ENCODE measurements at places on chromosomes 2 and 18.

GRCh38 chr18:57427429-57428201 lies 7.6 kb upstream of the ONECUT2 start:
- no peak for DNase-seq

- no peak for DNase-seq
These were observed 478.2 kb downstream of the ARHGAP15 start for GRCh38 chr2:143607231-143608062.

DNA sequence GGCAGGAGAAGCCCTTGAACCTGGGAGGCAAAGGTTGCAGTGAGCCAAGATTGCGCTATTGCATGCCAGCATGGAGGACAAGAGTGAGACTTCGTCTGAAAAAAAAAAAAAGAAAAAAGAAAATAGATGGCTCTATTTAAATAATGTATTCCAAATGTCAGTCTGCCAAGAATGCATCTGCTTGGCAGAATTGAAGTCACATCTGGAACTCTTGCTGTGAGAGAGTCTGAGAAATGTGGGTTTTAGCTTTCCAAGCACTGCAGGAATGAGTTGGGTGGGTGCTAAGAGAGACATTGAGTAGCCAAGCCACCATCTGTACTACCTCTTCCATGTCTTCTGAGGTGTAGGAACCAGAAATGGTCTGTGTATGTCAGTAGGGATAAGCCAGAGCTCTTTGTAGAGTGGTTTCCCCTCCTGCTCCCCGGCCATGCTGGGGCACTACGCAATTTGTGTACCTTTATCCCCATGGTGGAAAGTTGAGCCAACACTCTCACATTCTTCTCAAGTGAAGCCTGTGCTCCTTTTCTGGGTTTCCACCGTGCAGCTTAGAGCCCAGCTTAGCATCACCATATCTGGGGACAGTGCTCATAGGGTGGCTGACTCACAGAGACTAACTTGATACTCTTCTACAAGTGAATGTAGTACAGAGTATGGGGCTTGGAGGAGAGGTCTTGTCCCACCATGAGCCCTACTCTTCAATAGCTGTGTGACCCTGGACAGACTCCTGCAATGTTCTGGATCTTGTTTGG lies 25.3 kb downstream of the IL1F10 start:
- no peak for DNase-seq

DNA sequence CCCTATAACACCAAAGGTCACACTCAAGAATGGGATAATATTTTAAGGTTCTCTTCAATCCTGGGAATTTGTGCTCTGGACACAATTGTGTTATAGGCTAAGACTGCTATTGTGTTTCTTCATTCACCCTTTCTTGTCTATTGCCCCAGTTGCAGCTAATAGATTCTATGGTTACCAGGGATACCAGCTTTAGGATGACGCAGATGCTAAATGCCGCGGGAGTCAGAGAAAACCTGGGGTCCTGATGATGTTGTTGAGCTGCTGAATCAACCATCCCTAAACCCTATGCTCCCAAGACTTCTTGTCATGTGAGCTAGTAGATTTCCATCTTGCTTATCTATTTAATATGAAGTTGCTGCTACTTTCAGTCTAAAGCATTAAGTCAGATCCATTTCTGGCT lies 5.4 kb downstream of the CRYGD start:
- no peak for DNase-seq

GRCh38 chr2:67446491-67446911 lies 49.4 kb downstream of the ETAA1 start:
- no peak for DNase-seq

DNA sequence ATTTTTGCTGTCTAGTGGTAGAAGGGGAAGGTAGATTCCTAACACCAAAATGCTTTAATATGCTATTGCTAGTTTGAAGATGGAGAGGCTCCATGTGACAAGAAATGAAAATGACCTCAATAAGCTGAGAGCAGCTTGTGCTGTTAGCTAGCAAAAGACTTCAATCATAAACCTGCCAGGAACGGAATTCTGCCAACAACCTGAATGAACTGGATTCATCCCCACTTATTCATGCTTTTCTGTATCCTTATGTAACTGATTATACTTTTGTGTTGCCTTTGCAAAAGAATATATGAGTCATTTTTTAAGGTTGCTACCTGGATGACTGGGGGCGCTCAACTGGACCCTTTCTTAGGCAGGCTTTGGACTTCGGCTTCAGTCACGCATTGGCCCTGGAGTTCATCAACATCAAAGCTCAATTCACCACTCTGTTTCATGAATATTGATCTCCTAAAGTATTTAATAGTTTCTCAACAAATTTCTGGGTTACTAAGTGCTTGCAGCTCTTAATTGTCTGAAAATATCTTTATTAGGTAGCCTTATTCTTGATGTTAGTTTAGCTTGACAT lies 97.5 kb upstream of the KCNJ3 start:
- DNase-seq: no peak

- no peak for DNase-seq
These were observed 113.4 kb upstream of the TANK start for GRCh38 chr2:161046876-161047275.

- no peak for DNase-seq
These were observed 255.3 kb downstream of the VAPA start for GRCh38 chr18:10169064-10169562.

DNA sequence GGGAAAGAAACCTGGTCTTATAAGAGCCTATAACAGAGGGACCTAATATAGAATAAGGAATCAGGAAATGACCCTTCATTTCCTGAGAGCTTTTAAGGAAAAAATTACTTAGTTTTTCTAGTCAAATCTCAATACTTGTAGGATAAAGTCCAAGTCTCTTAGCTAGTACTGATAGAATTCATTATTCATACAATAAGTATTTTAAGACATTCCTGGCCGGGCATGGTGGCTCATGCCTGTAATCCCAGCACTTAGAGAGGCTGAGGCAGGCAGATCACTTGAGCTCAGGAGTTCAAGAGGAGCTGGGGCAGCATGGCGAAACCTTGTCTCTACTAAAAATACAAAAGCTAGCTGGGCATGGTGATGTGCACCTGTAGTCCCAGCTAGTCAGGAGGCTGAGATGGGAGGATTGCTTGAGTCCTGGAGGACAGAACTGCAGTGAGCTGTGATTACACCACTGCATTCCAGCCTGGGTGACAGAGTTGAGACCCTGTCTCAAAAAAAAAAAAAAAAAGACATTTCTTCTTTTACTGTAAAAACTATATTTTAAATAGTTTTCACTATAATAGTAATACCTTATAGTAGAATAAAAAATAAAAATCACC lies 3.2 kb downstream of the RAB3GAP1 start:
- no peak for DNase-seq

GRCh38 chr2:99066075-99066958 lies 75.2 kb upstream of the C2orf15 start:
- DNase-seq: no peak

DNA sequence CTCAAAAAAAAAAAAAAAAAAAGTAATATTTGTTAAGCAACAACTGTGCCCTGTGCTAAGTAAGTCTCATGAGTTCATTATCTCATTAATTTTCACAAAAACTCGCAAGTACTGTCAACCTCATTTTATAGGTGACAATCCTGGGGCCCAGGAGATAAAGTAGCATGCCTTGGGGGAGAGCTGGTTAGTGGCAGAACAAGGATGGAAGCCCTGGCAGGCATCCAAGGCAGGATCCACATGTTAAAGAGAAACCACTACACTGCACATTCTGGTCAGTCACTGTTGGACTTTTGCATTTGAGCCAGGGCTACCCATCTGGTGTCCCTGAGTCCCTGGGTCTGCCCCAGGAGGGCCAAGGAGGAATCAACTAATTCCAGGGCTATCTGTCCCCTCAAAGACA lies 54.6 kb downstream of the ZFP36L2 start:
- no peak for DNase-seq

DNA sequence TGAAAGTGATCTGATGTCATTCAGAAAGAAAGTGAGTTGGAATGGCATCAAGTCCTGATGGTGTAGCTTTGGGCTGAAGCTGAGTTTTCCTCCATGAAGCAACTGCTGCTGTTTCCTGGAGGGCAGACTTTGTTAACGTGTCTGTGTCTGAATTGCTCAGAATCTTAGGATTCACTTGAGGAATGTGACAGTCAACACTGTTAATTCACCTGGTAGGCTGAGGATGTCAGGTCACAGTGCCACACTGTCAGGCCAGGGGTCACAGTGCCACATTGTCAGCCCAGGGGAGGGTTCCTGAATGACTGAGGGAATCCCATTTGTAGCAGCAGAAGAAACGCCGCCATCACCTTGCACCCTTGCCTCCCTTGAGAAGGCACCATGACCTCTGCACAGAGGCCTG lies 39.4 kb downstream of the LYPD6B start:
- DNase-seq: no peak

DNA sequence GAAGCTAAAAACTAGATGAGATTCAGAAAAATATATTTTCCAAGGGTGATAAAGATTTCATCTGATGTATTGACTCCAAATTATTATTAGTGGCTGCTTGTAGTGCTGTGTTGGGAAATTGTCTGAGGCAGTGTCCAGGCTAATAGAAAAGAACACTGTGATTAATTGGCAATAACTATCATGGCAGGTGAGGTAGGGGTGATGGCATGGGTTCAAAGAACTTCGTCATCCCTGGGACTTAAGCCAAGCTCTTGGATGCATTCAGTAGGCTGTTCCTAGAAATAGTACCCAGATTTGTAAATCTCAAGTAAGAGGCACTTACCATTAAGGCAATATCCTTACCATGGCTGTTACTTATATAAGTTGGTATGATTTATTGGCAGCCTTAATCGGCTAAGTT lies 13.2 kb upstream of the RAPGEF4 start:
- DNase-seq: no peak
